Fibroblast of gingiva (primary cell): ENCODE measurements at places on chromosomes 5 and 9.
A peak's percentile ranks its signal among the peaks of the same experiment; 100 is the strongest.

DNA sequence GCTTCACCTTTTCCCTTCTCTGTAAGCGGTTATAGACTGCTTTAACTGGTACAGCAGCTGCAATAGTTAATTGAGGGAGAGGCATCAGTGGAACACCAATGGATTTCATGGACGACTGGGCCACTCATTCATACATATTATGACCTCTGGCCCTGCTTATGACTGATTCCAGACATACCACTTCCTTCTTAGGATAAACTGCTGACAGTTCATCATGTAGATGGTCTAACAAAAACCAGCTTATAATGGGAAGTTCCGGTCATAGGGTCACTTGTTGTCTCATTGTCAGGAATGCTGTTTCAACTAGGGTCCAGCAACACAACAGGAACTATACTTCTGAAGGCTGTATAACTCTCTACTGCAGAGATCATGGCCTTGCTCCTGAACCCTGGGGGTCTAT lies 265.2 kb upstream of the RASA1 start:
- DNase-seq = no peak

DNA sequence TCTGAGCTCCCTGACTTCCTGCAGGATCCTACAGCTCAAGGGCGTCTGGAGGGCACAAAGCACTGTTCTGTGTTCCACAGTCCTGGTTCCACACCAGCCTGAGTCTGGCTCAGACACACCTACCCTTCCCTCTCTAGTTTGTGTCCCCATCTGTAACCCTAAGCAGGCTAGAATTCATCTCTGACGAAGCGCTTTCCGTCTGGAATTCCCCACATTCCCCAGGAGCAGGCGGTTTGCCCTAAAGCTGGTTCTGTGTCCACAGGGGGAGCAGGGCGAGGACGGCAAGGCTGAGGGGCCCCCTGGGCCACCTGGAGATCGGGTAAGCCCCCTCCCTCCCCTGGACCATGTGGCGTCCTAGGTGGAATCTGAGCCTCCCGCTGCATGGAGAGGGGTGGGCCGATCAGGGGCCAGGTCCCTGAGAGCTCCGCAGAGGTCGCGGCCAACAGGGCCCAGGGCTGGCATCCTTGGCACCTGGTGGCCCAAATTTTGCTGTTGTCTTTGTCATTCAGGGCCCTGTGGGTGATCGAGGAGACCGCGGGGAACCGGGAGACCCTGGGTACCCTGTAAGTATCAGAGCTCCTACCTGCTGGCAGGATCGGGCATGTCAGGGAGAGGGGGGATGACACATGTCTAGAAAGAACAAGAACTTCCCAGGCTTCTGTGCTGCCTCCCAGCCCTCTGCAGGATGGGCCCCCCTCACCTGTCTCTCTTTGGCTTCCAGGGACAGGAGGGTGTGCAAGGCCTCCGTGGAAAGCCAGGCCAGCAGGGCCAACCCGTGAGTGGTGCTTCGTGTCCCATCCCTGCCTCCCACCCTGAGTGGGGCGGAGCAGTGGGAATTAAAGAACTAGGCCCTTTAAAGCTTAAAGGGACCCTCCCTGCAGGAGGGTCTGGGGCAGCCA lies 34.5 kb upstream of the ORM1 start:
- peak; percentile 53 for DNase-seq

DNA sequence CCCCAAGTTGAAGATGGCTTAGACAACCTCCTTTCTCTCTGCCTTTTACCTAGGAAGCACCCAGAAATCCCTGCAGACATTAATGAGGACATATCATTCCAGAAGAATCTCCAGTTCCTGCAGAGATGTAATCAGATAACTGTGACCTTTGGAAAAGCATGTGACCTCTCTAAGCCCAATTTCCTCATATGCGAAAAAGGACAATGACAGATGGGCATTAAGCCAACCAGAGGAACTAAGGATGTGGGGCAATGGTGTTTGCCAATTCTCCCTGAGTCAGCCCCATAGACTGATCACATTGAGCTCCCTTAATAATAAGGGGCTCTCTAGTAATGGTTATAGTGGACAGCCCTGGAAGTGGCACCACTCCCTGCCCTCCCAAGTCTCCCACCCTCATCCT lies 10.1 kb upstream of the FOXI1 start:
- DNase-seq = peak; percentile 2

- no peak for DNase-seq
Observed at GRCh38 chr9:134670851-134671281, 29.3 kb downstream of the COL5A1 start.

DNA sequence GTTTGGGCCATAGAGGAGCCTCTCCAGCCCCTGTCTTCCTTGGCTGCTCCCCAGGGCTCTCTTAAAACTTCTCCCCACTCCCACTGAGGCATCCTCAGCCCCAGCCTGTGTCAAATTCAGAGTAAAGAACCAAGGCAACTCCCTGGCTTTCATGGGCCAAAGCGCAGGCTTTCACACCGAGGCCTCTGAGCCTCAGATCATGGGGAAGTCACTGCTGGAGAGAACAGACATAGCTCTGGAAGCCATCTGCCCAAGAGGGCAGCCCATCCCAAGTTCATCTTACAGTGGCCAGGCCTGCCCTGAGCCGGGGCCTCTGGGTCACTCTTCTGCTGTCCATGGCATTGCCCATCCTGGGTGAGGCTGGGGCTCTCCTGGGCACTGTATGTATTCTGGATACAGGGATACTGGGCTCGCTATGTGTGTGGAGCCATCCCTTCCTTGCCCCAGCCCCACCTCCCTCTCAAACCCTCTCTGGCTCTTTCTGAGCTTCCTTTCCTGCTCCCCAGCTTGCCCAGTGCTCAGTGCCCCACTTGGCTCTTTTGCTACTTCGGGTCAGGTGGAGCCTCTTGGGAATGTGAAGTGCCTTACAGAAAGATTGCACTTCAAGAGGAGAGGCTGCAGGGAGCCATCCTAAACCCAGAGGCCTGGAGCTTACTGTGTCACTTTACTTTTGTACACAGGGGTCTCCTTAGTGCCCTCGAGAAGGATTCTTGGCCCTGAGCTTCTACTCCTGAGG lies 33.0 kb downstream of the TGFBI start:
- DNase-seq = no peak

GRCh38 chr5:154371687-154372086 lies 74.1 kb upstream of the SAP30L start:
- DNase-seq = peak; percentile 96

DNA sequence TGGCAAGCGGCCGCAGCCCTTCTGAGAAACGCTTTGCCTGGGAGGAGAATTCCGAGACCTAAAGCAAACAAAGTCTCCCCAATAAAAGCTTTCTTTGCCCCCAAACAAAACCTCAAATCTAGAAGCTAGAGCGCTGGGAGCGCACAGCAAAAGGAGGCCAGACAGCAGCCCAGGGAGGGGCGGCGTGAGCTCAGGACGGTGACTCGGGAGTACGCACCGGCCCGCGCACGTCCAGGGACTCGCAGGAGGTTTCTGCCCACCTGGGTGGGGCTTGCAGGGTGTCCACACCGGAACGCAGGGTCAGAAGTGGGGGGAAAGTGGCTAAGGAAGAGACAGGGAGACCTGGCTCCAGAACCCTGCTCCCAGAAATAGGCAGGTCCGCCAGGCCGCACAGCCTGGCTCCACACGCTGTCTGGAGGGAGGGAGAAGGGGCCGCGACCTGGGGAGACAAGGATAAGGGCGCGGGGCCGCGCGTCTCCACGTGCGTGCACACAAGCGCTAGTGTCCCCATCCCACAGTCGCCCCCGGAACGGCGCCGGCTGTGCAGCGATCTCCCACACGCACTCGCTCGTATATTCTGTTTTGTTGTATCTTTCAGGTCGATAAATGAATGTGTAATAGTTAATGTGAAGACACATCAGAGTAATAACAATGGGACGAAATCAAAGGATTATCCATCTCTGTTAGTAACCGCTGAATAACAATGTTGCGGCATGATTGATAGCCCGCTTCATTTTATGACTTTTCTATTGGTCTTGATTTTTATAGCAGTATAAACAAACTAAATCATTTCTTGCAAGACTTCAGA lies 2.3 kb upstream of the OTP start:
- no peak for DNase-seq

DNA sequence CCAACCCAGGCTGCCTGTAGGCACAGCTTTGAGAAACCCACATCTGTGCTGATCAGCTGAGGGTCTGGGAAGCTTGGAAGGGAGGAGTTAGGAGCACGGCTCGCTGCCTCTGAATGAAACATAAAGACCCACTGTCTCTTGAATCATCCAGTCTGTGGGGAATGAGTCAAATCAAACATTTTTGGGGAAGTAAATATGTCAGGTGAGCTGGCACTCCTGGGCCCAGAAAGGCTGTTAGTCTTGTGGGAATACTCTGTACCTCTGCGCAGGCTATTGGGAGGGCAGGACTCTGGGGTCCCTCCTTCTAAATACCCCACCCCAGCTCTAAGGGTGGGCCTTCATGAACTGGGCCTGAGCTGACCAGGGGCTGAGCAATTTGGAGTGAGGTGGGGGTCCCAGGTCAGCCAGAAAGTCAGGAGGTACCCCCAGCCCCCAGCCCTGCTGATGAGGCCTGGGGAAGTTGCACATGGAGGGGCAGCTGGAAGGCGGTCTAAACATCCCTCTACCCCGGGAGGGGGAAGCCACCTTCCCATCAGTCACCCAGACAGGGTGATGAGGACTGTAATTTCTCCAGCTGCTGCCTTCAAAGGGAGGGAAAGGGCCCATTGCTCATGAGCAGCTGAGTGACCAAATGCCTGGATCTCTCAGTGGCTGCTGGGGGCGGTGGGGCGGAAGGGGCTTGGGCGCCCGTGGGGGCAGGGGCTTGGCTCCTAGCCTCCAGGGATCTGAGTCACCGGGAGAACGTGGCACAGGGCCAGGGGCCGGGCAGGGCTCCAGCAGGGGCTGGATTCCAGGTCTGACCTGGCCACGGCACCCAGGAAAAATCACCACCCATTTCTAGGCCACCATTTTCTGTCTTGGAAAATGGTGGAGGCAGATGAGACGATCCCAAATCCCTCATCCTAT lies 10.8 kb downstream of the FIBCD1 start:
- DNase-seq = no peak

DNA sequence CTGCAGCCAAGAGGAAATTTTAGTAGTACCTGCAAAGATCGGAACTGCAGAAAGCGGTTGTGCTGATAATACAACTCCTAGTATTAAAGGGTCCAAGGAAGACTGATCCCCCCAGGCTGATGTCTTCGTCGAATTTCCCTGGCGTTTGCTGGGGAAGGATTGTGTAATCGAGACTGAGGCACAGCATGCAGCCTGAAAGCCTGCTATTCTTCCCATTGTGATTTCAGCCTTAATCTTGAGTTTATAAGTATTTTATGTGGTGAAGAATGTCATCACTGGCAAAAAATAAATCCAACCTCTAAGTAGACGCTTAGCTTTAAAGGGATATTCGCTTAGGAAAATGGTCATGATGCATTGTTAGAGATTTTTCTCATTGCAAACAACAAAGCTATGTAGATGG lies 21.3 kb upstream of the LMX1B start:
- DNase-seq = no peak

DNA sequence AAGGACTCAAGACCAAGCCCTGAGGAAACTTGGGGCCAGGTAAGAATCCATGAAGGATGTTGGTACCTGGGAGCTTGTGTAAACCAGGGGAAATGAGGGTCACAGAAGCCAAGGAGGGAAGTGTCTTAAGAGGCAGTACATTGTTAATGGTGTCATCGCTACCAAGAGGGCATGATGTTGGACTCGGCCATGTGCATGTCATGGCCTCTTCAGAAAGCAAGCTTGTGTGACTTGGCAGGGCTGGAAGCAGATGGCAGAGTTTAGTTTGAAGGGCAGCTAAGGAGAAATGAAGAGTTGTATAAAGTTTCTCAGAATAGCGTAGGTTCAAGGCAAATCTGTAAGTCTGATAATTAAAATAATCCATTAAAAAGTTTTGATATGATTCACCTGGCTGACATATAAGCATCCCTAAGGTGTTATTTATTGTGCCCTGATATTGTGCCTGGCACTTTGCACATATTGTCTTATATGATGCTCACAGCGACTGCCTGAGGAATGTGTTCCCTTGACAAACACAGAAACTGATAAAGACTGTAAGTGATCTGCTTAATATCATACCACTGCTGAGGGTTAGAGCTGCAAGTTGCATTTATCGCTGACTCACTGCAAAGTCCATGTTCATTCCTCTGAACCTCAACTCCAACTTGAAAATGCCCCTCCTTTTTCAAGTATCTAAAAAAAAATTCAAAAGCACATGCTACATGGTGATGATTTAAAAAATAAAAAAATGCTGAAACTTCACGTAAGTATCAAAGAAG lies 81.3 kb upstream of the PTPN3 start:
- no peak for DNase-seq

- DNase-seq = peak; percentile 63
Observed at GRCh38 chr5:151155775-151156506, 1.6 kb downstream of the ANXA6 start.

DNA sequence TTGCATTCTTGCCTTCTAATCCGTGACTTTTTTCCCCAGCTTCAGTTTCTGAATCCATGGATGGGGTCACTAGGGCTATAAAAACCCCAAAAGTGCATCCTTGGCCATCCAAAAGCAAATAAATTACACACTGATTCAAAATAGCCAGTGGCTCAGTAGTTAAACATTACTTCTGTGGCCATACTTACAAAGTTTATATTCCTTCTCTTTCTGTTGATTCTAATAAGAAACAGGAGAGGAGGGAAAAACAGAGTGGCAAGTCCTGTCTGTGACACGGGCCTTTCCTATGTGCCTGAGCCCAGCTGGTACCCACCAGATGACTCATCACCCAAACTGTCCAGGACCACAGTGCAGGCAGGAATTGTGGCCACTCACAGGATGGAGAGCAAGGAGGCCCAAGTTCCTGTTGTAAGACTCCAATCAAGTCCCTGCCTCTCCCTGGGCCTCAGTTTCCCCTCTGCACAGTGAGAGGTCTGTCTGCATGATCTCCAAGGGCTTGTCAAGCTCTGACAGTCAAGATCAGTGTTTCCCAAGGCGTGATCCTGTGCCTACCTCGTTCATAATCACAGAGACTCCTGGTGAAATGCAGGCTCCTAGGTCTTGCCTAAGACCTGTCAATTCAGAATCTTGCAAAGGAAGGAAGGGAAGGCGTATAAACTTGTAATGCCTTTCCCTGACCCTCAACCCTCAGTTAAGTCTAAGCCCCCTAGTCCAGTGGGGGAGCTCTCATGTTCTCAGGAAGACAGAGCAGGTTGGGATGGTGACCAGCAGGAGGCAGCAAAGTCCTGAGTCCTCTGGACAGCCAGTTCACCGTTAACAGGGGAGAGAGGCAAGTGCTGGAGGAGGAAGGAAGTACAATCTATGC lies 29.5 kb downstream of the TNIP1 start:
- DNase-seq = peak; percentile 62

DNA sequence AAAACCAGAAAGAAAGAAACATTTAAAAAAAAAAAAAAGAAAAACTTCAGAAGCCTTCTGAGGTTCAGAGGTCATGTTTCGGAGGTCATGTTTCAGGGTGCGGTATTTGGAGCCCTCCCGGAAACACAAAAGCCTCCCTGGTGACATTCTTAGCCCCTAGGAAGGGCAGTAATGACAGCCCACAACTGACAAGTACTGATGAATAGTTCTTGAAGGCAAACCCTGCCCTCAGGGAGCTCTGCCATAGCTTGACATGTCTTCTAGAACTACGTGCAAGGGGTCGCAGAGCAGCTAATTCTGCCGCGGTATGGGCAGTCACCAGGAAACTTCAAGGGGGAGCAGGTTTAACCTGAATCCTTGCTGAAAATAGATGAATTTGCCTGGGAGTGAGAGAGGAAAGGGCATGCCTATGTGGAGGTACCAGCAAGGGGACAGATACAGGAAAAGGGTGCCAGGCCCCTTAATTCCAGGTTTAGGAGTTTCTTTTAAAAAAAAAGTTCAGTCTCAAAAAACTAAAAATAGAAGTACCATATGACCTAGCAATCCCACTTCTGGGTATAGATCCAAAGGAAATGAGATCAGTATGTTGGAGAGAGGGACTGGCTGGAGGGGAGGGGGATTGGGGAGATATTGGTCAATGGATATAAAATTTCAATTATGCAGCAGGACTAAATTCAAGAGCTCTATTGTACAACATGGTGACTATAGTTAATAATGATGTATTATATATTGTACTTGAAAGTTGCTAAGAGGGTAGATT lies 98.4 kb downstream of the C9orf152 start:
- peak; percentile 70 for DNase-seq
